ENCODE measurements at places on chromosomes 5 and 9.

DNA sequence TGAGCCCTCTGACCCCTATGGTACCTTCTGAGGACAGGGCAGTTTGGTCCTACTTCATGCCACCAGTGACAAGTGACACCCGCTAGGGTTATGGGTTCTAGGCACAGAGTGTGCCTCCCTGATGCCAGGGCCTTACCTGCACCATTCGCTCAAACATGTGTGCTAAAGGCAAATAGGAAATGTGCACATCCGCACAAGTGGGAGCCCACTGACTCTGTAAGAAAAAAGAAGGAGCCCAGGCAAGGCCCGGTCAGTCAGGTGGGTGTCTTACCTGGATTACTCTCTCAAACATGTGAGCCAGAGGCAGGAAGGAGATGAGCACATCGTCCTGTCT, 29.1 kb upstream of the MEIKIN start:
- no peak for DNase-seq

DNA sequence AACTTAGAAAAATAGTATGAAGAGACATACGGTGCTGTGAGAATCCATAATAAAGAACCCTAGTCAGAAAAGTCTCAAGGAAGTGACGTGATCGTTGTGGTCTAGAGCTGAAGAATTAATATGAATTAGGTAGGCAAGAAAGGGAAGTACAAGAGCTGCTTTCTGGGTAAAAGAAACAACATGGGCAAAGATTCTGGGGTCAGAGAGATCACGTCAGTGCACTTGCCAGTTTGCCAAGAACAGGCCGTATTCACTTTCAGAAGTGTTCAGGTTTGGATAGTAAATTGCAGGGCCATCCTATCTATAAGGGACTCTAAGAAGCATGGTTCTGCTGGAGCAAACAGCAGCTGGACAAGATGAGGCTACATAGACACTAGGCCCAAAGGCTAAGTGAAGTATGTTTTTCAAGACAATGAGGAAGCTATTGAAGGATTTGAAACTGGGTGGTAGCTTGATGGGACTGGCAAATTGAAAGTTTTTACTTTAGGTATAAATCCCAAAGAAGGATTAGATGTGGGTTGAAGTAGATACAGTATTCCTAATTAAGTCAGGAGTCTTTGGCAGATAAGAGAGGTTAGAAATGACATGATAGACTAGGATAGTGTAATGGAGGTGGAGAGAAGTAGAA, 4.8 kb upstream of the CHD1 start:
- no peak for DNase-seq

- no peak for DNase-seq
Measured at GRCh38 chr5:24571302-24571701, 73.5 kb downstream of the CDH10 start.

DNA sequence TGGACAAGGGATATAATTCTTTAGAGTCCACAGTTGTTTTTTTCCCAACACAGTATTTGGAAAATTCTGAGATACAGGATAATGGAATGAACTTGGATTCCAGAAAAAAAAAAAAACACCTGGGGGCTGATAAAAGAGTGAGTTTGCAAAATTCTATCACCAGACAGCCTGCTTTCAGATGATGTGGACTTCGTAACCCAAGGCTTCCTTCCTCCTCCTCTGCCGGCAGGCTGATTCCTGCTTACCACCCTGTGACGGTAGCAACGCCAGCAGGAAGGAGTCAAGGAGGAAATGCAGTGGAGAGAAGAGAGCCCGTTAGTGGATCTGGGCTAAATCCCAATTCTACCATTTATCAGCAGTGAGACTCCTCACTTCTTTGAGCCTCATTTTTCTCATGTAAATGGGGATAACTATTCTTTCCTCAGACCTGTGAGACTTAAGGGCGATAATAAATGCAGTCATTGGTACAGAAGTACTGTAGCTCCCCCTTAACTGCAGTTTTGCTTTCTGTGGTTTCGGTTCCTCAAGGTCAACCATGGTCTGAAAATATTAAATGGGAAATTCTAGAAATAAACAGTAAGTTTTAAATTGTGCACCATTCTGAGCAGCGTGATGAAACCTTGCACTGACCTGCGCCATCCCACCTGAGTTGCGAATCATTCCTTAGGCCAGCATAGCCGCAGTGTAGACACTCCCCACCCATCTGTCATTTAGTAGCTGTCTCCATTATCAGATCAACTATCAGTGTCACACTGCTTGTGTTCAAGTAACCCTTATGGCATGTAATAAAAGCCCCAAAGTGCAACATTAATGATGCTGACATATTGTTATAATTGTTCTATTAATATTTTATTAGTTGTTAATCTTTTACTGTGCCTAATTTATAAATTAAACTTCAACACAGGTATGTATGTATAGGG, 71.4 kb downstream of the DCP2 start:
- no peak for DNase-seq

DNA sequence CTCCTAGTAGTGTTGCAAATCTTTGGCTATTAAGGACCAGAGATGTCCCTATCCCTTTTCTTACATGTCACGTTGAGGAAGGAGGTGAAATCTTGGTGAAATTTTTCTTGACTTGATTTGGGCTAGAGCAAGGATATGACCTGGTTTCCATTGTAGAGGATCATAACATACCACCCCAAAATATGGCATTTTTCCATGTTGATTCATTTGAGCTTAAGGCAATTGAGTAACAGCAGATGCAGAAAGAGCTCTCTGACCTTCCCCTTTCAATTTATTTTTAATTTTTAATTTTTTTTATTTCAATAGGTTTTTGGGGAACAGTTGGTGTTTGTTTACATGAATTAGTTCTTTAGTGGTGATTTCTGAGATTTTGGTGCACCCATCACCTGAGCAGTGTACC, 61.2 kb upstream of the MAP1B start:
- DNase-seq = no peak

- DNase-seq = no peak
Measured at GRCh38 chr5:45847877-45848276, 151.7 kb upstream of the HCN1 start.

- DNase-seq = peak; percentile 64
Measured at GRCh38 chr5:176541338-176542134, 4.3 kb upstream of the RNF44 start.
